ENCODE measurements at places on chromosomes 3 and 15.

DNA sequence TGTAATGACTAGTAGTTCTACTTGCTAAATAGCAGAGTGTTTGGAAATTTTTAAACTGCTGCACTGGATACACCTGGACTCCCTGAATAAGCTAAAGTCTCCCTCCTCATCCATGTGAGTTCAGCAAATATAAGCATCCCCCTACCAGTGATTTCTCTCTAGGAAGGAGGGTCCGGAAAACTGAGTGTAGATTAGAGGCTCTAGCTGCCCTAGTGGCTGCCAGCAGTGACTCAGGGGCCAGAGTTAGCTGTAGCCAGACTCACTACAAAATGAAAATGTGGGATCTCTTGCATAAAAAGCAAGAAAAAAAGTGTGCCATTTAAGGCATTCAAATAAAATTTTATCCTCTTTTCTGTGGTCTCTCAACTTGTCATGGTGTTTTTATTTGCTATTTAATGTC is 485.0 kb upstream of the ATP11B start:
- no peak for DNase-seq

GRCh38 chr3:37144806-37145205 is 29.6 kb downstream of the LRRFIP2 start:
- no peak for DNase-seq

DNA sequence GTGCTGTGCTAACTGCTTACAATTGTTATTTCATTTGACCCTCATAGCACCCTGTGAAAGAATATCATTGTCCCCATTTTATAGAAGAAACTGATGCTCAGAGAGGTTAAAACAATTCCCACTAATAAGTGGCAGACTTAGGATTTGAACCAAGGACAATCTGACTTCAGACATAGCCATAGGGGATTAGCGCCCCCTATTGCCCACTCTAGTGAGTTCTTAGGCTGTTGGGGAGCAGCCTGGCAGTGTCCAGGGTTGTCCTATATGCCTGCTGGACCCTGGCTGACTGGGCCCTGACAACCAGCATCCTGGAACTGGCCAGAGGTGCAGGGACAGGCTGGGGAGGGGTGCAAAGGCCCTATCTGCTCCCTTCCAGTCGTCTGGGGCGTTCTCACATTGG is 15.4 kb downstream of the DPH3 start:
- DNase-seq, result no peak

- no peak for DNase-seq
Observed at GRCh38 chr3:133572158-133573053, 1.1 kb upstream of the CDV3 start.

GRCh38 chr15:90106522-90107117 is 4.4 kb upstream of the IDH2 start:
- DNase-seq, result no peak

DNA sequence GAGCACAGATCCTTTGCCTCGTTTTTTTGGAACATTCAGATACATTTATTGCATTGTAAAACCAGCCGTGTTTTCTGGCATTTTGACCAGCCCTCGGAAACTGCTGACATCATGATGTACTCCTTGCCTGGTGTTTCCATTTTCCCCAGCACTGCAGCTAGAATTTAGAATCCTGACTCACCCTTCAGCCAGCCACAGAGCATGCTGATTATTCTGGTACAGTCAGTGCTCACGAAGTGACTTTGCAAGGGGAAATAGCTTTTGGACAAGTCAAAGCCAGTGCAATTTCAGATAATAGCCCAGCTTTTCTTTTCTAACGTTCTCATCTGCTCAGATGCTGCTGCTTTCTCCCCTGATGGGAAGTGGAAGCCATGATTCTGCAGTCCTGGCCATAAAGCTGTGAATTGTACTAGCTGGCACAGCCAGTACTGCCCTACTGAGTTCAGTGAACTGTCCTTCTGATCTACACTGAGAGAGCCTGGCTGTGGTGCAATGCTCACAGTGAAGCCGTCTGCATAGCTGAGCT is 12.1 kb upstream of the CNBP start:
- DNase-seq, result peak; percentile 18
